Suprapubic skin (tissue), 4 donors: ENCODE measurements at places on chromosomes 4 and X. TPM values are rescaled to one million over a fixed set of nuclear protein-coding genes. Genes with fewer than 3 reads are reported as not detected.

DNA sequence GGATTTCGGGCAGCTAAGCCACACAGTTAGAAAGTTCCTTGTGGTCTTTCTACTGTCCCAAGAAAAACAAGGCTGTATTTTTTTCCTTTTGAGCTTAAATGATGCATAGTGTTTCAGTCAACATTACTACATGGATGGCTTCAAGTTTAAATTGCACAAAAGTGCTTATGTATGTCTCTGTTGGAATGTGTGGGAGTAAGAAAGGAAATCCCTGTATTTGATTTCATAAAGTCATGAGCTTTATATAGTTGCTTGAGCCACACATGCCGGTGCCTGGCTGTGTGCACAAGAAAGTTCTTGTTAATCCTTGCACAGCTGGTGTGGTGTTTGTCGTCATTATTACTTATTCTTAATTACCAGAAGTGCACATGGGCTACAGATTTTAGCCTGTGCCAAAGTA lies 262.2 kb downstream of the ARHGAP10 start:
- no peaks in the 10 kb centered on the region for H3K36me3 ChIP-seq
- peaks cover 5% of the 10 kb centered on the region for H3K4me1 ChIP-seq
- no peak overlapping the region for H3K4me3 ChIP-seq
- no peak overlapping the region for H3K27ac ChIP-seq

DNA sequence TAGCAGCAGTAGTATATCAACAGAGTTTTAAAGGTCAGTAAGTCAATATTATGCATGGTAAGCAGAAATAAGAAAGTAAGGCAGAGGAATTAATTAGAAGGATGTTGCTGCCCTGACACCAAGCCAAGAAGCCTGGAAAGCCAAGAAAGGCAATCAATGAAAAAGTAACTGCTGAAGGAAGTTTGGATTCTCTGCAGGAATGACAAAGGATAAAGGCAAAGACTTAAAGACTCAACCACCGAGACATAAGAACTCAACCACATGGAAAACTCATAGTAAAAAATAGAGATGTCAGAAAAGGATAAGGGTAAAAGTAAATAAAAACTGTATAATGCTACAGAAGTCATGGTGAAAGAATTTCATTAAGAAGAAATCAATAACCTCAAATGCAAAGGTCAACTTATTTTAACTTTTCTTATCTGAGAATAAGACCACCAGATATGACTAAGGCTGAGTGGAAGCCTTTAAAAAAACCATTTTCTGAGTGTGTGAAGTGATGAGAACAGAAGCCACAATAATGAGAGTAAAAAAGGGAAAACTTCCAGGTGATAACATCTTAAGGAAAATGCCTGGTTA lies 55.2 kb downstream of the NEK1 start:
- H3K27me3 ChIP-seq, result no peaks in the 10 kb centered on the region
- DNase-seq, result no peak
- H3K36me3 ChIP-seq, result peaks cover 46% of the 10 kb centered on the region
- no peaks in the 10 kb centered on the region for H3K4me1 ChIP-seq
- no peak overlapping the region for H3K27ac ChIP-seq

DNA sequence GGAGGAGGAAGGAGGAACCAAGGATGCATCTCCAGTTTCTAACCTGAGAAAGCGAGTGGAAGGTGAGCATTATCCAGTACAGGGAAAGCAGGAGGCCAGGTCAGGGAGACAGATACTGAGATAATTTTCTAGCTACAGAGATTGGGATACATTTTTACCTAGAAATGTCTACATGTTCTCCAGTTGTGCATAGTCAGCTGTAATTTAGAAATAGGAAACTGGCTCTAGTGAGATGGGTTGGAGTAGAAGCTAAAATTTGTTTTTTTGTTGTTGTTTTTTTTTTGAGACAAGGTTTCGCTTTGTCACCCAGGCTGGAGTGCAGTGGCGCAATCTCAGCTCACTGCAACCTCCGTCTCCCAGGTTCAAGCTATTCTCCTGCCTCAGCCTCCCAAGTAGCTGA lies 71.3 kb downstream of the FNIP2 start:
- no peak overlapping the region for H3K4me3 ChIP-seq
- H3K4me1 ChIP-seq, result no peaks in the 10 kb centered on the region
- no peaks in the 10 kb centered on the region for H3K27me3 ChIP-seq
- H3K27ac ChIP-seq, result no peak overlapping the region

DNA sequence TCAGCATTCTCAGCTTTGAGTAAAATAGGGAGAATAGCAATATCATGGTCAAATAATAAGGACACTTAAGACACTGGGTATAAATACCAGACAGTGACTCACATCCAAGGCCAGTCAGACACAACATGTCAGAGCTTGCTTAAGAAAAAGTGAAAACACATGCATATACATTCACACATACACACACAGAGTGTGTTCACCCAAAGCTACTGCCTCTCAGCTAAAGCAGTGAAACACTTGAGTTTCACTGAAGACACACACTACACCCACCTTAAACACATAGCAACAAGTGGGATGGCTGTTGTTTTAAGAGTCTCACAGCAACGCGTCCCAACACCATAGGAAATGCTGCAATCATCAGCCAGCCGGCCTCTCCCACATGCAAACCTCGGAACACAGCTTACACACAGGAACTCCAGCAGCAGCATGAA lies 14.4 kb downstream of the SHROOM4 start:
- H3K27me3 ChIP-seq, result no peaks in the 10 kb centered on the region
- peaks cover 19% of the 10 kb centered on the region for H3K4me1 ChIP-seq
- no peaks in the 10 kb centered on the region for H3K36me3 ChIP-seq
- H3K4me3 ChIP-seq, result no peak overlapping the region

- H3K4me1 ChIP-seq, result no peaks in the 10 kb centered on the region
Measured at GRCh38 chr4:111499706-111500105, 645.5 kb upstream of the FAM241A start.

- H3K4me3 ChIP-seq, result no peak overlapping the region
- no peak for DNase-seq
- no peaks in the 10 kb centered on the region for H3K36me3 ChIP-seq
- H3K4me1 ChIP-seq, result peaks cover 16% of the 10 kb centered on the region
- H3K27me3 ChIP-seq, result no peaks in the 10 kb centered on the region
Measured at GRCh38 chr4:74970577-74970976, 37.7 kb downstream of the PARM1 start.

GRCh38 chr4:151227731-151228130 lies 49.2 kb upstream of the PRSS48 start:
- H3K27me3 ChIP-seq, result no peaks in the 10 kb centered on the region
- DNase-seq, result peak; percentile 83
- H3K4me3 ChIP-seq, result peak overlapping the region; percentile 49
- no peaks in the 10 kb centered on the region for H3K36me3 ChIP-seq

DNA sequence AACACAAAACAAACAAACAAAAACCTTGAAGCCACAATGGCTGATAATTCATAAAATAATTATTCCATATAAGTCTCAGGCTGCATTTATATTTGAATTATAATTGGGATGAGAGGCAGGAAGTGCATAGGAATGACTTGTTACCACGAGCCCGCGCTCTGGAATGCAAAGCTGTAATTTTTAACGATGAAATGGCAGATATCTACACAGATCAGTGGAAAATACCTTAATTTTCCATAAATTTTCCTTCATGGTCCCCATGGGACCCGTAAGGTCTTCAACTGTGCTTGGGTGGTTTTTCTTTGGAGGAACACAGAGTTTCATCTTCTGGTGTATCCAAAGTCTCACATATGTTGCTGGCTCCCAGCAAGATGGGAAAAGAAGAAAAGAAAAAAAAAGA lies 226.8 kb downstream of the SHOX start:
- no peaks in the 10 kb centered on the region for H3K27me3 ChIP-seq
- DNase-seq, result no peak
- H3K27ac ChIP-seq, result no peak overlapping the region
- no peaks in the 10 kb centered on the region for H3K36me3 ChIP-seq

Gene NLRP2B
- total RNA-seq, result not detected

Gene CT45A1
- total RNA-seq, result not detected

Gene TXK
- 4.8 TPM for total RNA-seq

Gene ADH1B
- total RNA-seq, result 318 TPM

Gene ZCCHC18
- total RNA-seq, result not detected

Gene ZNF595
- 31.5 TPM for total RNA-seq

Gene HERC3
- total RNA-seq, result 51.9 TPM

Gene DUSP21
- total RNA-seq, result not detected
